ENCODE measurements at places on chromosomes 11 and 22.

DNA sequence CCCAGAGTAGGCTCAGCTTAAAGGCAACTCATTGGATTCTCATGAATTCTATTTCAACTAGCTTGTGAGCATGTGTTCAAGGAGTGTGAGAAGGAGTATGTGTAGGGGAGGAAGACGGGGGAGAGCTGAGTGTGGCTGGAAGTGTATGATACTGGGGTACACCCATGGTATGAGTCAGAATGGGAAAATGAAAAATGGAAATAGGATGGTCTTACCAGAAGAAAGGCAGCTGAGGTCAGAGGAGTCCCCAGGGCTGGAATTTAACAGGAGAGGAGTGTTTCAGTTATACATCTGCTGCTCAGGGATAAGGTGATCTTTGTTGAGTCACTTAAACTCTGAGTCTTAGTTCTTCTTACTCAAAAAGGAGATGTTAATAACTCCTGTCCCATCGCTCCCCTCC is 6.7 kb upstream of the ADAMTS15 start:
- no peak for DNase-seq

GRCh38 chr22:40450616-40451015 is 80.2 kb downstream of the SGSM3 start:
- DNase-seq = no peak

GRCh38 chr11:33377412-33378370 is 120.5 kb downstream of the HIPK3 start:
- DNase-seq = no peak

DNA sequence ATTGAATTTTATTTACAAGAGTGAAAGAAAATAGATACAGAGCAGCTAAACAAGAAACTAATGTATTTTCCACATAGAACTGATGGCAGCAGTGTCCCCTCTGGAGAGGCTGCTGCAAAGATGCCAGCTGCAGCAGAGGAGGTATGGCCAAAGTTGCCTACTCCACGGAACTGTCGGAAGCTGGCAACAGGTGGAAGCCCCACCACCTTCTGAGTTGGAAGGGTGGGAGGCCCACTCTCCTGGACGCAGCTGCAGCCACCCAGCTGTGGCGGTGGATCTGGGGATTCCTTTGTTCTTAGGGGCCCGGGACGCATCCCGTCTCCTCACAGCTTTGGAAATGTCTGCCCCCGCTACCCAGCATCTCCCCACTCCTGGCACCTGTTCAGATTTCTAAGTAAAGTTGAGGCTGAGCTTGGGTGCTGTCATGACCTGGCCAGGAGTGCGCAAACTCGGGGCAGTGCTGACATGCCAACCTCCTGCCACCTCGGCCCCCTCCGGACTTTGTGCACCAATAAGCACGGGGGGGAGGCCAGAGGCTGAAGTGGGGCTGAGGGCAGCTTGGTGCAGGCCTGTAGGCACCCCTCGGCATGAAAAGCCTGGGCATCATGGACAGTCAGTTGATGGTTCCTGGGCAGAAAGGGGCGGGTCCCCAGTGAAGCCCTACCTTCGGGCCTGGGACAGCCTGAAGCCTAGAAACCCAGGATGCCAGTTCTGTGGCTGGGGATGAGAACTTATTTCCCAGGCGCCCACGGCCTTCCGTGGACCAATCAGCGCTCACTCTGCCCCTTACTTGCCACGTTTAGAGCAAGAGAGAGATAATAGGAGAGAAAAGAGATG is 1071.4 kb downstream of the JRKL start:
- DNase-seq = no peak

DNA sequence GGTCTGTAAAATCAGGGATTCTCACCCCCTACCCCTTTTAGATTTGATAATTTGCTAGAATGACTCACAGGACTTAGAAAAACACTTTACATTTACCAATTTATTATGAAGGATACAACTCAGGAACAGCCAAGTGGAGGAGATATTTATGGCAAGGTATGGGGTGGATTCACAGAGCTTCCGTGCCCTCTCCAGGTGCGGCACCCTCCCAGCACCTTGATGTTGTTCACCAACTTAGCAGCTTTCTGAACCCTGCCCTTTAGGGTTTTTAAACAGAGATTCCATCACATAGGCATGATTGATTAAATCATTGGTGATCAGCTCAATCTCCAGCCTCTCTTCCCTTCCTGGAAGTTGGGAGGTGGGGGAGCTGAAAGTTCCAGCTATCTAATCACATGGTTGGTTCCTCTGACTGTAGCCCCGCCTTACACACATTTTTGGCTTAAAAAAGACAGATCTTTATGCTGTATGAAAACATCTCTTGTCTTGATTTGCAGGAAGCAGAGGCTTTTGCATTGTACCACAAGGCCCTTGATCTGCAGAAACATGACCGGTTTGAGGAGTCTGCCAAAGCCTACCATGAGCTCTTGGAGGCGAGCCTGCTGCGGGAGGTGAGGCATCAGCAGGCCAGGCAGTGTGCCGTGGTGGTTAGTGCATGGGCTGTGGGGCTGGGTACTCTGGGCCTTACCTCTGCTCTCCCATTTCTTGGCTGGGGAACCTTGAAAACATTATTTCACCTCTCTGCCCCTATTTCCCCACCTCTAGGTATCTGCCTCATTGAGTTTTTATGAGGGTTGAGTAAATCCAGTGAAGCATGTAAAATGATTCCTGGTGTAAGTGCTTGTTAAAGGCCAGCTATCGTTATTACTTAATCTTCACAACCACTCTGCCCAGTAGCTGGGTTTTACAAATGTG is 27.0 kb downstream of the CABIN1 start:
- no peak for DNase-seq

GRCh38 chr11:88317536-88317935 is 20.0 kb downstream of the CTSC start:
- DNase-seq = no peak

DNA sequence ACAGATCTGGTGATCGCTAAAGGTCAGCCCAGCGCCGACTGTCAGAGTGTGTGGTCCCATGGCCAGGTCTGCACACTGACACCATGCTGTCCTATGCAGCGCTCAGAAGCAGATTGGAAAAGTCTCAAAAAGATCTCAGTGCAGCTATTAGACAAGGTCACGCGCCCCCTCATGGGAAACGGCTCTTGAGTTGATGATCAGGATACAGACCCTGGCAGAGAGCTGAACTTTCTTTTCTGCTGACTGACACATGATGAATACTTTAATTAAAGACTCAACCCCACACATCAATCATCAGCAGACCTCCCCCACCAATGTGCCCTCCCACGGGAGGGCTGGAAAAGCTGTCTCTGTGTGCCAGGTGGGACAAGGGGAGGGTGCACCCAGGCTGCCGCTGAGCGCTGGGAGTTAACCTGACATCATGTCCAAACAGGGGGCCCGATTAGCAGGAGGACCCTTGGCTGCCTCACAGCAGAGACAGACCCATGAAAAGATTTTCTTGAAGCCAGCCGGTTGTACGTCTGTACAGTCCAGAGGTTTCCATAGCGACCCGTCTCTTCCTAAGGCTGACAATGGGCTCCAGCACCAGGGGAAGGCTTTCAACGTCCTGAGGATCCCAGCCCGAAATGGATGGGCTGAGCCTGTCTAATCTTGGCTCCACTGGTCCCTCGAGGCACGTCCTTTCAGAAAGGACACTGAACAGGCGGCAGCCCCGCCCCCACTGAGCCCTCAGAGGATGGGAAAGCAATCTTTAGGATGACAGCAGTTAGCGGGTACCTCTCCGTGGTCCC is 26.9 kb downstream of the RASD2 start:
- DNase-seq = no peak
